ENCODE measurements at places on chromosomes 11 and 22. TPM values are rescaled to one million over a fixed set of nuclear protein-coding genes. Genes with fewer than 3 reads are reported as not detected.

DNA sequence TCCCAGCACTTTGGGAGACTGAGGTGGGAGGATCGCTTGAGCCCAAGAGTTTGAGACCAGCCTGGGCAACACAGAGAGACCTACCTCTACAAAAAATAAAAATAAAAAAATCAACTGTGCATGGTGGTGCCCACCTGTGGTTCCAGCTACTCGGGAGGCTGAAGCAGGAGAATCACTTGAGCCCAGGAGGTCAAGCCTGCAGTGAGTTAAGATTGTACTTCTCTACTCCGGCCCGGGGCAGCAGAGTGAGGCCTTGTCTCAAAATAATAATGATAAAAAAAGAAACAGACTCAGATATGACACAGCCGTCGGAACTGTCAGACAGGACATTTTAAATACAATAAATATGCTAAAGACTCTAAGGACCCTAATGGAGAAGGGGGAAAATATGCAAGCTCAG is 18.4 kb downstream of the ASCL2 start:
- no peak for DNase-seq

DNA sequence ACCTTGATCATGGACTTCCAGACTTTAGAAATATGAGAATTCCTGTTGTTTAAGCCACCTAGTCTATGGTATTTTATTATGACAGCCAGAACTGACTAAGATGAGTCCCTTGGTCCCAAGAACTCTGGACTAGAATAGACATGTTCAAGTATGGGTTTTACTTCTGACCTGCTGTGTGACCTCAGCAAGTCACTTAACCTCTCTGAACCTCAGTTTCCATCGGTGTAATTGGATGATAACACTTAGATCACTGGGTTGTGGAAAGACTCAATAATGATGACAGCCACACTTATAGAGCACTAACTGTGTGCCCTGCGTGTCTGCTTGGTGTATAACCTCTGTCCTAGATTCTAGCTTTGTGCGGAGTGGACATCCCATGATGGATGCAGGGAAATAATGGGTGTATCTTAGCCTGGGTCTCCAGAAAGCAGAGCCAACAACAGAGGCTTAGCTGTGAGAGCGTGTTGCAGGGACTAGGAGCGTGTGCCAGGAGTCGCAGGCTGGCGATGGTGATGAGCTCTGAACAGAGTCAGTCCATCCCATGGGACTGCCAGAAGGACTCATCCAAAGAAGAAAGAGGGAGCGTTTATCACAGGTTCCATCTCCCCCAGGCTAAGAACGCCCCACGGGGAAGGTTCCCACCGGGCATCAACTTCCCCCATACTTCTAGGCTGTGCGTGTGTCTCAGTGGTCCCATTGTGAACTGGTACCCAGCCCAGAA is 93.2 kb upstream of the TP53I11 start:
- DNase-seq, result no peak

- no peak for DNase-seq
These were observed 10.5 kb downstream of the PLAAT4 start for GRCh38 chr11:63547061-63547460.

GRCh38 chr22:19505735-19506126 is 18.5 kb downstream of the CLDN5 start:
- no peak for DNase-seq

- DNase-seq, result no peak
These were observed 21.6 kb upstream of the ADSL start for GRCh38 chr22:40324468-40325305.

- DNase-seq, result no peak
These were observed 31.9 kb upstream of the IGLL5 start for GRCh38 chr22:22855617-22856308.

- DNase-seq, result no peak
These were observed 987.6 kb downstream of the TBC1D22A start for GRCh38 chr22:47750086-47750485.

The PLEKHB1 gene
- total RNA-seq, result 8.0 TPM

The FGF19 gene
- not detected for total RNA-seq

The FAT3 gene
- 35.1 TPM for total RNA-seq

The SORL1 gene
- total RNA-seq, result 28.0 TPM

Data from mesothelial cell of epicardium (in vitro differentiated cells).